ENCODE measurements at places on chromosomes 2 and 18.

DNA sequence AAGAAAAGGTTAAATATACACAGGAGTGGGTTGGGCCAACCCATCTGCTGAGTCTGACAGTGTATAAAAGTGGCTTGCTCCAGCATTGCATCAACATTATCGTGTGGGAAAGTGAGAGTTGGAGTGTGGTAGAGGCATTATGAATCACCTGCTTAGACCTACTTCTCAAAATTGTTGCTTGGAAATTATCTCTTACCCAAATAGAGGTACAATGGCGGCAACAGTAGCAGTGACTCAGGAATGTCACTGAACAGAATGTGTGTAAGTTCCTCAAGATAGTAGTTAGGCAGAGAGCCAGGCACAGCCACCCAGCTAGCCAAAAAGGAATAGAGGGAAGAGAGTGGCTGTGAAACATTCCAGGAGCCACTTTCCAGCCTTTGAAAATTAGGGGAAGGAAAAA, 616.0 kb downstream of the NUP35 start:
- no peak for DNase-seq

GRCh38 chr2:9965119-9965822, 13.8 kb downstream of the GRHL1 start:
- no peak for DNase-seq

DNA sequence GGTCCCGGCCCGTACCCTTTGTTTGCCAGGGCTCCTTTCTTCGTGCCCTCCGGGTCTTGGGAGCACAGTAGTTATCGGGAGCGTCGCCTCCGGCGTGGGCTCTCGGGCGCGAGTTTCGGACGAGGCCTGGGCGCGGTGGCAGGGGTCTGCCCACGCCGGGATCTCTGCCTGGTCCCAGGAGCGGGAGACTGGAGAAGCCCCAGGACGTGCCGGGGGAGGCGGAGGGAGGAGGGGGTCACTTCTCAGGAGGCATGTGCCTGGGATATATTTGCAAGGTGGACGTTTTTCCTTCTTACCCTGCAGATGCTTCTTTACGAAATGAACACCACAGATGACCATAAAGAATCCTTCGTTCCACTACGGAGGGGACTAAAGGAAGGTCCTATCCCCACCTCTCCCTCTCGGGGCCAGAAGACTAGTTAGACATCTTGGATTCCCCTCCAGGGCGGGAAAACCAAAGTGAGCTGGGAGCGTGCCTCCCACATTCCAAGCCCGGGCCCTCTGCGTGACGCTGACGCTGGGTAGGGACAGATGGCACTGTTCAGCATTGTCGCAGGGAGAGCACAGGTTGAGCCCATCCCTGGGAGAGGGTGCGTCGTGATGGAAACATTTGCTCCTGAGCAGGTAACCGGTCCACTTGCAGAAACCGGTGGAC, 483 bp upstream of the FHL2 start:
- no peak for DNase-seq

GRCh38 chr18:37396971-37397720, 168.5 kb downstream of the CELF4 start:
- DNase-seq = no peak

DNA sequence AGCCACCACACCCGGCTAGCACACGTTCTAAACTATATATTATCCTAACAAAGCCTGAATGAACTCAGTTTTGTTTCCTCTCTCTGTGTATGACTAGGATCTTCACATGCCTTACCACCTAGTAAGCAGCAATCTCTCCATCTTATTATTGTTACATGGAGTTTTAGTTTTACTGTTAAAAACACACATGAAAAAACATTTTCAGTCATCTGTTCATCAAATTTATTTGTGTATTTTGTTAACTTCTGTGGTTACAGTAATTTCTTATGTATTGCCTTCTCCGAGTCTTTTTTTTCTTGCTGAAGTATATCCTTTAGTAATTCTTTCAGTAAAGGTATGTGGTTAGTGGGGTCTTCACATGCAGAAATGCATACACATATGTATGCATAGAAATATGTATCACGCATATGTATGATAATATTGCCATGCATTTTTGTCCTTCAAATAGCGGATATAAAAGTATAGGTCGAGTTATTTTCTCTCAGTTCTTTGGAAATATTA, 31.4 kb downstream of the ANO7 start:
- DNase-seq = no peak

GRCh38 chr18:62525608-62526007, 2.8 kb downstream of the ZCCHC2 start:
- no peak for DNase-seq

GRCh38 chr2:219362524-219363164, 25.1 kb downstream of the DNPEP start:
- DNase-seq = no peak

- DNase-seq = no peak
Observed at GRCh38 chr18:58100154-58100553, 56.1 kb downstream of the NEDD4L start.

DNA sequence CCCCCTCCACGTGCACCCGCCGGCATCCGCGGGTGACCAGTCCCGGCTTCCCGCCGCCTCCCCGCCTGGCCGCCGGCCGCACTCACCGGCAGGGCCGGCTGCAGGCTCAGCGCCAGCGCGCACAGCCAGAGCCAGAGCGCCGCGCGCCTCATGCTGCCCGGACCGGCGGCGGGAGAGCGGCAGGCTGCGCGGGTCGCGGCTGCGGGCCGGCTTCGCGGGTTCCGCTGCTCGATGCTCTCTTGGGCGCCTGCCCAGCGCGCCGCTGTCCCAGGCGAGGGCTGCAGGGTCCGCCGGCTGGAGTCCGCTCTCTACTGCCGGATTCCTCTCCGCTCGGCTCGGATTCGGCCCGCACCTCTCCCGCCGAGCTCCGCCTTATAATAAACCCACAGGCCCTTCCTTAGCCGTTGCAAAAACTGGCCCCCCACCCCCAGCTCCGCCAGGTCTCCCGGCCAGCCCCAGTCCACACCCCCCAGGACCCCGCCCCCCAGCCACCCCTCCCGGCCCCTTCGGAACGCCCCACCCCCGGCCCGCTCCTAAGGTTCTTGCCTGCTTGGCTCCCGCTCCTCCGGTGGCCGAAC, at the start of gene SDC1:
Gene SDC1, minus strand, starts transcription at position 415 of the 578 bp plus-strand sequence. Its CDS starts 263 bp downstream, at position 152.
- DNase-seq = peak; percentile 85

- no peak for DNase-seq
Observed at GRCh38 chr2:112920923-112921532, 10.1 kb downstream of the IL37 start.
